Activated T-cell treated with anti-CD3 and anti-CD28 coated beads, Interleukin-2, amount 50 U/mL, for 72 hours (primary cell): ENCODE measurements at places on chromosomes 2 and 18. TPM values are rescaled to one million over a fixed set of nuclear protein-coding genes. Genes with fewer than 3 reads are reported as not detected.
A peak's percentile ranks its signal among the peaks of the same experiment; 100 is the strongest.

RAB6D gene
- total RNA-seq: not detected

C2orf80 gene
- total RNA-seq: not detected

GRCh38 chr18:63301434-63301833 is 18.1 kb downstream of the BCL2 start:
- peak overlapping the region; percentile 99 for H3K27ac ChIP-seq
- no peaks in the 10 kb centered on the region for H3K27me3 ChIP-seq
- H3K4me3 ChIP-seq: peak overlapping the region; percentile 71
- DNase-seq: peak; percentile 39
- peaks cover 34% of the 10 kb centered on the region for H3K36me3 ChIP-seq

GRCh38 chr18:57833441-57834101 is 30.5 kb upstream of the ATP8B1 start:
- peaks cover 14% of the 10 kb centered on the region for H3K36me3 ChIP-seq
- peaks cover 44% of the 10 kb centered on the region for H3K27me3 ChIP-seq
- H3K27ac ChIP-seq: no peak overlapping the region

DNA sequence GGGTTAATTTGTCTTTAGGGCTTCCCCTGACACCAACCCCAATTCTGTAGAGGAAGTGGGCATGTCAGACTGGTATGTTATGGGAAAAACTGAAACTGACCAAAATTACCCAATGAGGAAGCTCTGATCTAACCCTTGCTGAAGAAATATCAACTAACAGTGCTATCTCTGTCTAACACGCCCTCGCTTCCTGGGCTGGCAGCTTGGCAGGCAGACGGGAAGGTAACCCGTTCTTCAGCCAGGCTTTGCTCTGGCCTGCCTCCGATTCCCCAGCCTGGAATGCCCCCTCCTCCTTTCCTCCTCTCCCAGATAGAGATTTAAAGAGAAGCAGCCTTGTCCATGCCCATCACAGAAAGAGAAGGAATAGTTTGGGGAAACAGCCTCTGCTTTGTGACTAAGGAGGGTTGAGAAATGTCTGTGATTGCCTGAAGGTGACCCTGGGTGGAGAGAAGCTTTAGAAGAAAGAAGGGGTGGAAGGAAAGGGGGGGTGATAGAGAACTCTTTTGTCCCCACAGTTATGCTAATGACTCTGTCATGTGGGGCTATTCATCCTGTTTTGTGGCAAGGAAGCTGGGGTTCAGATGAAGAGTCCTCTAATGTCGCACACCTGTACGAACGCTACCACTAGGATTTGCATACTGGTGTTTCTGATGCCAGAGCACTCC is 15.4 kb downstream of the HK2 start:
- peaks cover 4% of the 10 kb centered on the region for H3K36me3 ChIP-seq
- no peaks in the 10 kb centered on the region for H3K27me3 ChIP-seq
- DNase-seq: peak; percentile 43

- no peak for DNase-seq
- H3K36me3 ChIP-seq: no peaks in the 10 kb centered on the region
Measured at GRCh38 chr2:158912112-158912511, 56.3 kb upstream of the TANC1 start.

DNA sequence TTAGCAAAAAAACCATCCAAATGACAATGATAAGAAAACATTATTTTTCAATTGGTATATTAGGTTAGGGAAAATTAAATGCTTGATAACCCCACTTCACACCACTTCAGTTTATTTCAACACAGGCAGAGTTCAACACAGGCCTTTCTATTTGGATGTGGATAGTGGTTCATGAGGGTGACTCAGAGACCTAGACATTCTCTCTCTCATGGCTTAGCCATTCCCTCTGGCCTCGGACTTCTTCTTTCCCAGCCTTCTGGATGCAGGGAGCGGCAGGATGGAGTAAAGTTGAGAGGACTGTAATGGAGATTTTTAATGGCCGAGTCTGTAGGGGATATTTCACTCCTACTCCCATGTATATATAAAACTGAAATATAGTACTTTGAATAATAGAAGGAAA is 109.7 kb downstream of the CTNNA2 start:
- H3K4me1 ChIP-seq: no peaks in the 10 kb centered on the region
- H3K27me3 ChIP-seq: no peaks in the 10 kb centered on the region
- H3K4me3 ChIP-seq: no peak overlapping the region
- peaks cover 3% of the 10 kb centered on the region for H3K36me3 ChIP-seq
- DNase-seq: no peak

DNA sequence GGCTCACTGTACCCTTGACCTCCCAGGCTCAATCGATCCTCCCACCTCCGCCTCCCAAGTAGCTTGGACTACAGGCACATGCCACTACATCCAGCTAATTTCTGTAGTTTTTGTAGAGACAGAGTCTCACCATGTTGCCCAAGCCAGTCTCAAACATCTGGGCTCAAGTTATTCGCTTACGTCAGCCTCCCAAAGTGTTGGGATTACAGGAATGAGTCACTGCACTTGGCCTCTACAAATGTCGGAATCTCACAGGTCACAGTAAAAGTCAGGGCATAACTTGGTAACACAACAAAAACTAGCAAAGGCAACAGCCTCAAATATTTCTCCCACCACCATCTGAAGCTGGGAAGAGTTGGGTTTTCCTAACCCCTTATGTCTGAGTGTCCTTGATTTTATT is 25.3 kb downstream of the SCG2 start:
- H3K27me3 ChIP-seq: no peaks in the 10 kb centered on the region
- no peak for DNase-seq
- H3K4me1 ChIP-seq: no peaks in the 10 kb centered on the region
- H3K27ac ChIP-seq: no peak overlapping the region

GRCh38 chr18:46842583-46842982 is 74.7 kb downstream of the PIAS2 start:
- no peak overlapping the region for H3K27ac ChIP-seq
- no peaks in the 10 kb centered on the region for H3K27me3 ChIP-seq
- peaks cover 5% of the 10 kb centered on the region for H3K4me1 ChIP-seq
- no peak for DNase-seq

DNA sequence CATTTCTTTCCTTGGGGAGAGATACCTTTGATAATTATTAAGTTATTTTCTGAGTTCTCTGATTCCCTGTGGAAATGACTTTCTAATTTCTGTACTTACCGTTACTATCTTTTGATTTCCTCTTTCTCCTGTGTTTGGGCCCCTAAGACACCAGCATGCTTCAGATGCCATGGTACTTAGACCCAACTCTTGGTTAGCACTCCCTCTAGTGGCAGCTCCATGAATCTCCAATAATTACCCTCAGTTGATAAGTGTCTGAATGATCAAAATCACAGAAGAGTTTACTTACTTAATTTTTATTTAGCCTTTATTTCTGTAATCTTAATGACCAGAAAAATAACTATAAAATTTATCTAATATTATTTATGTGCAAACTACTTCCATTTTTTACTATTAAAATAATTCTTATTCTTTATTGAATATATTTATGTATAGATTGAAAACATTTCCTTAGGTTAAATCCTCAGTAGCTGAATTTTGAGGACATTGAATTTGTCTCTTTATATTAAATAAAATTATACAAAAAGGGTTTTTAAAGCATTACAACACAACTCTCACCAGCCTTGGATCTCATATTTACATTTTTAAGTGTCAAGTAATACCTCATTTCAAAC is 300.4 kb downstream of the KCNS3 start:
- peaks cover 5% of the 10 kb centered on the region for H3K27me3 ChIP-seq
- no peak overlapping the region for H3K27ac ChIP-seq
- no peaks in the 10 kb centered on the region for H3K36me3 ChIP-seq
- H3K4me3 ChIP-seq: no peak overlapping the region
- no peaks in the 10 kb centered on the region for H3K4me1 ChIP-seq

BOLL gene
- total RNA-seq: 0.10 TPM

DNA sequence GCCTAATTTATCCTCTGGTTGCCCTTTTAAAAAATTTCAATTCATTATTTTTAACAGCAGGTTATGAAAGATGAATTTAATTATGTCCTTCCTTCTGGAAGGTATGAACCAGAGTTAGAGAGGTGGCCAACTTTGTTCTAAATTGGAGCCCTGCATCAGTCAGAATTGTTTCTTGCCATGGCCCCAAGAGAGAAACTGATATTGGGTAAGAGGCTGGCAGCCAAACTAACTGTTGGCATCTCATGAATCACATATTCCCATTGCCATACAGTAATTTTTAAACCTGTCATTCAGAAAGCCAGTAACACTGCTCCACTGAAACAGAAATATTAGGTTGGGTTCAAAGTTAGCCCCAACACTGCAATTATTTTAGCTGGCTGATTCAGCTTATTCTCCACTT is 67.4 kb downstream of the SMAD2 start:
- H3K4me1 ChIP-seq: no peaks in the 10 kb centered on the region
- no peak for DNase-seq
- H3K4me3 ChIP-seq: no peak overlapping the region

GRCh38 chr2:236840215-236840614 is 245.5 kb upstream of the COPS8 start:
- DNase-seq: no peak
- no peaks in the 10 kb centered on the region for H3K27me3 ChIP-seq
- H3K4me1 ChIP-seq: no peaks in the 10 kb centered on the region
- H3K4me3 ChIP-seq: no peak overlapping the region

GRCh38 chr2:37499113-37499512 is 154.7 kb downstream of the QPCT start:
- no peak for DNase-seq
- H3K27me3 ChIP-seq: peaks cover 22% of the 10 kb centered on the region
- no peak overlapping the region for H3K4me3 ChIP-seq
- H3K36me3 ChIP-seq: no peaks in the 10 kb centered on the region
- H3K27ac ChIP-seq: no peak overlapping the region

GRCh38 chr2:515441-516127 is 161.6 kb downstream of the TMEM18 start:
- H3K36me3 ChIP-seq: no peaks in the 10 kb centered on the region
- H3K27ac ChIP-seq: no peak overlapping the region
- no peak for DNase-seq
- peaks cover 14% of the 10 kb centered on the region for H3K27me3 ChIP-seq
- no peaks in the 10 kb centered on the region for H3K4me1 ChIP-seq
